ENCODE measurements at places on chromosomes 7 and 10.

DNA sequence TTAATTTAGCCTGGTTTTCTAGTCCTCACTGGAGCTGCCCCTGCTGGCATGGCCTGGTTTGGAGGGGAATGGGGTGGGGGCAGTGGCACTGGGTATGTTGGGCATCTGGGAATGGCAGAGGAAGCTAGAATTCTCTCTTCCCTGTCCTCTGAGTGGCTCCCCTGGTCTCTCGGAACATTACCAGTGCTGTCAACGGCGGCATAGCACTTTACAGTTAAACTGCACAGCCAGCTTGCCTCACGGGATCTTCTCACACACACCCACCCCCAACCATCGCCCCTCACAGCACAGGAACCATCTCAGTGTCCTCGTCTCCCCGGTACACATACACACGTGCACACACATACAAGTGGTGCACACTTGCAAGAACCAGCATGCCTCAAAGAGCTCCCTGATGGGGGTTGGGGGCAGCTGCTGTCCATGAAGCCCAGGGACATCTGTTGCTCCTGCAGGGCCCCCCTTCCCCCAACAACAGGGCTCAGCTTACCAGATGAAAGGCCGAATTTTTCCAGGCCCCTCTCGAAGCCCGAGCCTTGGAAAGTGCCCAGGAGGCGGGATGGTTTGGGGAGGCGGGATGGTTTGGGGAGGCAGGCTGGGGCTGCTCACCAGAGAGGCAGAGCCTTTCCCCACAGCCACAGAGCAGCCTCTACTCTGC, 41.0 kb downstream of the TSPAN15 start:
- DNase-seq, result no peak

- DNase-seq, result no peak
Observed at GRCh38 chr7:96143495-96144259, 178.2 kb downstream of the SLC25A13 start.

DNA sequence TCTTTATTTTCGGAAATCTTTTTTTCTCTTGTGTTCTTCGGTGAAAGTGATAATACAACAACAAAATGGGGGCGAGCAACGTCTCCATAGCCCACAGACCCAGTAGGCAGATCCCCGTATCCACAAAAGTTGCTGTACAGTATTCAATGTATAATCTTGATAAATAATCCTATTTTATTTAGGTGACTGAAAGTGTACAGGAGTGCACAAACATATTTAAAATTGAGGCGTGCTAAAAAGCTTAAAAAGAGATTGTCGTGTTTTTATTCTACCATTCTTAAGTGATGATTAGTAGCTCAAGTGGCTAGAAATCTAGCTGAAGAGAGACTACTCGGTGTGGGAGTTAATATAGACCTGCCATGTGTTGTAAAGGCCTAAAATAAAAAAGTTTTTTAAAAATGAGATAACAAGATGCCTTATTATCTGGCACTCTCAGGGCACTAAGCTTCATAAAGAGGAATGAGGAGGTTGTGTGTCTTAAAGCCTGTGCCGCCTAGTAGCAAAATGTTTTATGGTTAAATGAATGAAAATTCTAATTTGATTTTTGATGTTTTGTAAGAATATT, 1.6 kb downstream of the CAPZA2 start:
- DNase-seq, result no peak

DNA sequence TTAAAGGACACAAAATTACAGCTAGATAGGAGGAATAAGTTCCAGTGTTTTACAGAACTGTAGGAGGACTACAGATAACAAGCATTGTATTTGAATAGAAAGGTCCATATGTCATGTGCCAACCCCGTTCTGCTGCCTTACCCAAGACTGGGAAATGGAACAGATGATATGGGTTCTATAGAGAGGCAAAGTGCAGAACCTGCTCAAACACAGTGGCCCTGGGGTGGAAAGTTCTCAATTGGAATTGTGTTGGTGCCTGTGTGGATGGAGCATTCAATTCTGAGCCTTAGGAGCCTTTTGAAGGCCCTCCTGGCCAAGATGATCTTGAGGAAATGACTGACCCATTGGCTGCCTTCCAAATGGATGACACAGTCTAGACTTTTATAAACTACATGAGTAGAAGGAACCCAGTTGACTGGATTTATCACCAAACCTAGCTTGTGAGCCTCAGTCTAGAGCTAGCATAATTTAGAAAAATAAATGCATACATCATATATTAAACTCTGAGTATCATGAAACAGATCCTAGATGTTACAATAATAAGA, 4.1 kb upstream of the PRSS1 start:
- no peak for DNase-seq

- no peak for DNase-seq
Observed at GRCh38 chr7:36762394-36762793, 38.1 kb upstream of the AOAH start.

GRCh38 chr7:20183086-20183485, 34.1 kb downstream of the MACC1 start:
- no peak for DNase-seq

DNA sequence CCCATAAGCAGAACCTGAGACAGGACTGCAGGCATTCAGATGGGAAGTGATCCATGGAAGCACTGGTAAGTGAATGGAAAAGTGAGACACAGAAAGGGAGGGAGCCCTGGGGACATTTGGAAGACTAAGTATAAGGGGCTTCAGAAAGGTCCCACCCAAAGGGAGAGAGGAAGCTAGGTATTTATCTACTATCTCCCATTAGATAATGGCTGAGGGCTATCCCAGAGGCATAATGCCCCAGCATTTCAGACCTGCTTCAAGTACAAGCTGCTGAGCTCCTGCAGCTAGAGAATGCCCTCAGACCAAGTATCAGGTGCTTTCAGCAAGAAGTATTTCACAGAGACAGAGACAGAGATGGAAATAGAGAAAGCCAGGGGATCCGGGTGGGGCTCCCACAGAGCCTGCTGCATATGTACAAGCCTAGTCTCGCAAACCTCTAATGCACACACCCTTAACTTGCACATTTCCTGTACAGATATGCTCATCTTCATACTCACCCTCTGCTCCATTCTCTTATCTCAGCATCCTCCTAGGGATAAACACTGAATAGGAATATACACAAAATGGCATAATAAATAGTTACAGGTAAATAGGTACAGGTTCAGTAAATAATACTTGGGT, 20.2 kb downstream of the KDM7A start:
- no peak for DNase-seq

- DNase-seq, result no peak
Observed at GRCh38 chr7:82049442-82049841, 279.6 kb upstream of the HGF start.

GRCh38 chr7:2253021-2253420, 11.0 kb downstream of the NUDT1 start:
- DNase-seq, result no peak

- no peak for DNase-seq
Observed at GRCh38 chr10:43068471-43069210, 8.2 kb upstream of the RET start.

- no peak for DNase-seq
Observed at GRCh38 chr10:88181902-88182600, 318.6 kb downstream of the PTEN start.

GRCh38 chr7:96719164-96719563, 9.5 kb upstream of the SEM1 start:
- no peak for DNase-seq

GRCh38 chr10:73501651-73502050, 5.8 kb upstream of the PPP3CB start:
- no peak for DNase-seq

- no peak for DNase-seq
Observed at GRCh38 chr7:151301471-151302462, 39.8 kb upstream of the NUB1 start.

DNA sequence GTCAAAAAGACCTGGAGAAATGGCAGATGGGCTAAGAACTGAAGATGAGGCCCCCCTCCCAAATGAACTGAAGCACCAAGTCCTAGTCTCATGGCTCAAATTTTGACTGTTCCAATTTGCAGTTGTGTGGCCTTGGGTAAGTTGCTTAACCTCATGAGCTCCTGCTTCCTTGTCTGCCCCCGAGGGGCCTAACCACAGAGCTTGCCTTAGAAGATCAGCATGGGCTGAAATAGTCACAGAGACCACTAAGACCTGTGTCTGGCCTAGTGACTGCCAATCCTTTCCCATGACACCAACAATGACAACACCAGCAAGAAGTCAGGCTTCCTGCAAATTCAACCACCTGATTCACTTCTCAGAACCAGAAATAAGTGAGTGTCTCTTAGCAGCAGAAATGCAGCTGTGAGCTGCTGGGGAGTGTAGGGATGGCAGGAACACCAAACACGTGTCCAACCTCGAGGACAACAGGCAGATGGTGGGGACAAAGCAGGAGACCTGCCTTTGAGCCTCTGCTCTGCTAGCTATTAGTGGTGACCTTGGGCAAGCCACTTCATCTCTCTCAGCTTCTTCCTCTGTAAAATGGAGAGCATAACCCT, 23.7 kb downstream of the CRHR2 start:
- no peak for DNase-seq

DNA sequence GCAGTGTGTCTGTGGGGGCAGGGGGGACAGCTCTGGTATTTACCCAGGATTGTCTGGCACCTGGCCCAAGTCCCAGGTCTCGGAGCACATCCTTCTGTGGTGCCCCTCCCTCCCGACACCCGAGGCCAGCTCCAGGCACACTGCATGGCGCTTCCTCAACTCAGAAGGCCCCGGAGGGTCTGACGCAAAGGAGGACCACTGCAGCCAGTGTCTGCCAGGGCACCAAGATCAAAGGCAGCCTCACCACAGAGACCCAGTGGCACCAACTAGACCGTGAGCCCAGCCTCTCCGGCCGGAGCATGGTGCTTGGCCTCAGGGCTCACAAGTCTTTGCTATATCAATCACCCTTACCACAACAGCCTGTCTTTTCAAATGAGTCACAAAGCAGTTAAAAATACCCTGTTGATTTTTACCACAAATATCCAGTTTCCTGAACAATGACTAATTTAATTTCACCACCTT, 99.3 kb upstream of the DDC start:
- no peak for DNase-seq

GRCh38 chr7:79876848-79877252, 257.8 kb upstream of the GNAI1 start:
- no peak for DNase-seq

Measured in immature natural killer cell (primary cell).